ENCODE measurements at places on chromosomes 4 and X.

- DNase-seq, result peak; percentile 32
Observed at GRCh38 chrX:107979534-107979933, 2.6 kb downstream of the TEX13B start.

GRCh38 chr4:154602404-154603020, 9.9 kb downstream of the FGG start:
- DNase-seq, result no peak

DNA sequence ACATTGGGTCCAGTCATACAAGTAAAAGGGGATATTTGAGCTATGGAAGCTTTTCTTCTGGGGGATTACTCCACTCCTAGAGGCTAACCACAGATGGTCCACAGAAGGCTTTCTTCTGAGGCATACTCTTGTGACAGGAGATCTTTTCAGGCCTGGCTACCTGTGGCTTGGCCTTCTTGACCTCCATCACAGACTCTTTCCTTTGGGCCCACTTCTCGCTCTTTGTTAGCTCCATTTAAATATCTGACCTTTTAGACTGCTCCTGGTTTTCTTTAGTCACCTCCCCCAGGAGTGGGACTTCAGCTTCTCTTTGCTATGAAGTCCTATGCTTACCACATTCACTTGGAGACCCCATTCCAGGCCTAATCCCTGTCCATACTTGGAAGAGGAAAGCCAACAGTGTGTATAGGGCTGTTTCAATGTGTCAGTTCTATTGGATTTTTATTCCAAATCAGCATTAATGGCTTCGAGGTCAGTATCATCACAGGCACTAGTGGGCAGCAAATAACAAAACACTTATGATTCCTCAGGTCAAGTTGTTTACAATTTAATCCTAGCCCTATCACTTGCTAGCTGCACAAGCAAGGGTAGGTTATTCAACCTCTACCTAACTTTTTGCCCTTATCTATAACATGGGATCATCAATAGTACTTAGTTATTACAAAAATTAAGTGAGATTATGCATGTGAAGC, 26.3 kb downstream of the GPC3 start:
- DNase-seq, result no peak

DNA sequence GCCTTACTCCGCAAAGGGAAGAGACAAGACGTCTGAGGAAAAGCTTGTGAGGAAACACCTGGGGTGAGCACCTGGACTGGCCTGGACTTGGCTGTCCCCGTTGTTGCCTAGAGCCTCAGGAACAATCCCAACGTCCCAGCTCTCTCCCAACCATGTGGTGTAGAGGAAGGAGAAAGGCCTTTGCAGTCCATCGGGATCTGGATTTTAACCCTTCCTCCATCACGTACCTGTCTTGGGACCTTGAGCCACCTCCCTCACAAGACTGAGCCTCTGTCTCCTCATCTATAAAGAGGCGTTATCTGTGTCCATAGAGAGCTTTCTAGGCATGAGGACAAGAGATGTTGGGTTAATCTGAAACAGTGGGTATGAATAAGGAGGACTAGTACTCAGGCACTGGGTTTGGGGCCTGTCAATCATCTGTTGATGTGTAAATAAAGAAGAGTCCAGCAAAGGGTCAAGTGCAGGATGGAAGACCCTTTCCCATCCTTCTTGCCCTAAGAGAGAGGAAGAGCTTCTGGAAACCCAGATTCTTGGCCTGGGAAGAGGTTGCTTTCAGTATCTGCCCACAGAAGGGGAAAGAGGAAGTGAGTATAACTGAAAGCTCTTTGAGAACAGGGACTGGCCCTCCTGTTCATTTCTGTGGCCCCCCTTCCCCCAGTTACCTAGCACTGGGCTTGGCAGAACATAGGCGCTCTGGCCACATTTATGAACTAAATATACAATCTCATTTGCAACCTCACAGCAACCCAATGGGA, 137.1 kb downstream of the PJA1 start:
- peak; percentile 55 for DNase-seq

Measured in osteoblast (primary cell).